HepG2 (cell line): ENCODE measurements at places on chromosomes 2 and 18.

DNA sequence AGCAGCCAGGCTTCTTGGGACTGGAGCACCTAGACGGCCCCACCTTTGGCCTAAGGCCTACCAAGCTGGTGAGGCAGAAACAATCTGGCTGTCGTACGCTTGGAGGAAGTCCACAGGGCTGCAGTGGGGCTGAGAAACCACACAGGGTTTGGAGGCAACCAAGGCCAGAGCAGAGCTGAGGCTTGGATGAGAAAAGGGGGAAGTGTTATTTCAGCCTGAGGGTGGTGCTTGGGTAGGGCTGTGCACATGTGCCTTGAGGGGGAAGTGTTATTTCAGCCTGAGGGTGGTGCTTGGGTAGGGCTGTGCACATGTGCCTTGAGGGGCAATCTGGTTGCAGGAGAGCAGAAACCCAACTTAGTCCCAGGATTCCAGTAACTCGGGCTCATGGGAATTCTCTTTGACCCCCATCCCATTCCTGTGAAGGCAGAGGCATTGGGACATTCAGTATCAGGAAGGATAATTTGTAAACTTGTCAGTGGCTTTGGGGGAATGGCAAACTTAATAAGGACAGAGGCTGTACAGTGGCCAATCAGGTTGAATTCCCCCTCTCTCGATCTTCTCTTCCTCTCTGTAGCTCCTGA lies 971 bp upstream of the FBXO41 start:
- no peak for DNase-seq

- DNase-seq = no peak
Measured at GRCh38 chr18:2978208-2978607, 34.7 kb downstream of the LPIN2 start.

- no peak for DNase-seq
Measured at GRCh38 chr18:10726198-10727068, 200.6 kb downstream of the NAPG start.

GRCh38 chr2:228613133-228613850 lies 431.8 kb upstream of the SPHKAP start:
- no peak for DNase-seq

DNA sequence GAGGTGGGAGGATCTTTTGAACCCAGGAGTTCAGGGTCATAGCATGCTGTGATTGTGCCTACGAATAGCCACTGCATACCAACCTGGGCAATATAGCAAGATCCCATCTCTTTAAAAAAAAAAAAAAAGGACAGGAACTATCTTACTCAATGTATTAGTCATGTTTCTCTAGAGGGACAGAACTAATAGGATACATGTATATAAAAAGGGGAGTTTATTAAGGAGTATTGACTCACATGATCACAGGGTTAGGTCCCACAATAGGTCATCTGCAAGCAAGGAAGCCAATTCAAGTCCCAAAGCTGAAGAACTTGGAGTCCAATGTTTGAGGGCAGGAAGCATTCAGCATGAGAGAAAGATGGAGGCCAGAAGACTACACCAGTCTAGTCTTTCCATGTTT lies 18.8 kb upstream of the CASP10 start:
- no peak for DNase-seq

DNA sequence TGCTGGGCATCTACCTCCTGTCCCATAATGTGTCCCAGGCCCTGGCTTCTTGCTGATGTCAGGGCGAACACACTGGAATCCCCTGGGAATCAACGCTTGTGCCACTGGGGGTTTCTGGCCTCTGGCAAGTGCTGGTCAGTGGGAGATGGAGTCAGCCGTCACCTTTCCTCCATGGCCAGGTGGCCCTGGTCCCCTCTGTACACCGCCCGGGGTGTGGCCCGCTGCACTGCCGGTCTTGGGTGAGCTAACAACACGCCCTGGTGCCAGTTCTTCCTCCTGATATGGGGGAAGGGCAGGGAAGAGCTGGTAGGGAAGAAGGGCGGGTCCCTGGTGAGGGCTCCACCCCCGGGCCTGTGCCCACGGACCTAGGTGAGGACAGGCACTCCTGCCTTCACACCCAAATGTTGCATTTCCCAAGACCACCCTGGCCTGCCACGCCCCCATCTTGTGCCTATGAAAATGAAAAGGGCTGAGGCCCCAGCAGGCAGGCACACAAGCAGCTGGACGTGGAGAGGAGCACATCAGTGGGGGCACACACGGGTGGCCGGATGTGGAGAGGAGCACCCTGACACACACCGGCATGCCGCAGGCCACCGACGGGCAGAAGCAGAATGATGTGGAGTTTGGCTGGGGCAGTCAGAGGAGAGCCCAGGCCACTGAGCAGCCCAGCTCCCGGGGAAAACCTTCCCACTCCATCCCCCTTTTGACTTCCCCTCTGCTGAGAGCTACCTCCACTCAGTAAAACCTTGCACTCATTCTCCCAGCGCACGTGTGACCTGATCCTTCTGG lies 140.5 kb downstream of the ASB1 start:
- DNase-seq = no peak

DNA sequence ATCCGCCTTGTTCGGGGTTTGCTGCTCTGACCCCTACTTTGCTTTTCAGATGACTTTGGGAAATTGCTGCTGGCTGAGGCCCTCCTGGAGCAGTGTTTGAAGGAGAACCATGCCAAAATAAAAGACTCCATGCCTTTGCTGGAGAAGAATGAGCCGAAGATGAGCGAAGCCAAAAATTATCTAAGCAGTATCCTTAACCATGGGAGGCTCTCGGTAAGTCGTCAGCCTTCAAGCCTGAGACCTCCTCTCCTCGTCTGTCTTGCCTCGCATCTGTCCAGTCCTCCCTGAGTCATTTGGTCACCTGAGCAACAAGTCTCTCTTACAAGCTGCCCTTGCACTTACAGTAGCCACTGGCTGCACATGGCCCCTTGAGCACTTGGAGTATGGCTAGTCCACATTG lies 34.7 kb upstream of the MCFD2 start:
- no peak for DNase-seq

- DNase-seq = no peak
Measured at GRCh38 chr2:65363879-65364666, 68.3 kb downstream of the SPRED2 start.

- no peak for DNase-seq
Measured at GRCh38 chr2:195741191-195741590, 84.2 kb downstream of the SLC39A10 start.

GRCh38 chr18:21550510-21550970 lies 50.0 kb downstream of the ESCO1 start:
- DNase-seq = peak; percentile 98

DNA sequence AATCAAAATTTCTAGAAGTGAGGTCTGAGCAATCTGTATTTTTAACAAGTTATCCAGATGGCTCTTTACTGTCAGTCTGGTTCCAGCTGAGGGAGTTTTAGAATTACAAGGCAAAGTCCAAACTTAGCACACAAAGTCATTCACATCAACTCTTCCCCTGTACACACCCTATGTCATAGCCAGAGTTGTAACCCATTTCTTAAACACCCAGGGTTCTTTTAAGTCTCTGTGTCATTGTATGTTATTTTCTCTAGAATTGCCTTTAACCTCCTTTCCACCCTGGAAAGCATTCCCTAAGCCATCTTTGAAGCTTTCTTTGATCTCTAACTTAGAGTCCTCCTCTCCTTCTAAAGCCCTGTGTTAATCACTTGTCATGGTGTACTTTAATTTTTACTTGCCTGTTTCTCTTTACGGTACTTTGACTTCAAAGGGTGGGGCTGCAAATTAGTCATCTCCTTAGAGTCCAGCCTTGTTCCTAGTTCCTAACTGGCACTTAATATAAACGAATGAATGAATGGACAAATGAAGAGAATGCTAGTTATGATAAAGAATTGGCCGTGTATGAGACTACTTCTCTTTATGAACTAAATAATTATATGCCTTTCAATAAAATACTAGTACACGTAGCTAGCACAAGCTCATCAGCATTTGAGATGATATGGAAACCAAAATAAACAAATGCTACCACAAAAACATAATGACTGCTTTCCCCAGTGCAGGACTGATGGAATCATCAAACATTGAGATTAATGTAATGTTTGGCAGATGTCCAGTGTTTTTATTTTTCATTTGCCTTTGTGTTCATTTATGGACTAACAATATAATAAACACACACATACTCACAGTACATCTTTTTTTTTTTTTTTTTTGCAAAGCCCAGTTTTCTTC lies 11.9 kb upstream of the ACTR3 start:
- peak; percentile 76 for DNase-seq

DNA sequence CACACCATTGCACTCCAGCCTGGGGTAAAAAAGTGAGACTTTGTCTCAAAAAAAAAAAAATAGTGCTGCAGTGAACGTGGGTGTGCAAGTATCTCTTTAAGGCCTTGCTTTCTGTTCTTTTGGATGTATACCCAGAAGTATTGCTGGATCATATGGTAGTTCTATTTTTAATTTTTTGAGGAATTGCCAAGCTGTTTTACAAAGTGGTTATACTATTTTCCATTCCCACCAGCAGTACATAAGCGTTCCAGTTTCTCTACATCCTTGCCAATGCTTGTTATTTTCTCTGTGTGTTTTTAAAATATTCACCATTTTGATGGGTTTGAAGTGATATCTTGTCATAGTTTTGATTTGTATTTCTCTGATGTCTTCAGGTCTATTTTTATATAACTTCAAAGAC lies 13.1 kb downstream of the ARMC9 start:
- no peak for DNase-seq

- DNase-seq = no peak
Measured at GRCh38 chr2:71336802-71337201, 5.2 kb downstream of the ZNF638 start.
